ENCODE measurements at places on chromosomes 12 and 14. TPM values are rescaled to one million over a fixed set of nuclear protein-coding genes. Genes with fewer than 3 reads are reported as not detected.

Gene KICS2
- total RNA-seq, result 13.4 TPM

Gene HCAR1
- 0.68 TPM for total RNA-seq

Gene APOF
- total RNA-seq, result not detected

Gene KCNC2
- total RNA-seq, result not detected

Gene TROAP
- 56.6 TPM for total RNA-seq

Gene STAT2
- 101 TPM for total RNA-seq

Gene GPR162
- 0.54 TPM for total RNA-seq

Gene SMCO2
- total RNA-seq, result not detected

All from activated naive CD8-positive, alpha-beta T cell treated with anti-CD3 and anti-CD28 coated beads for 36 hours (primary cell).